ENCODE measurements at places on chromosomes 6 and 20. TPM values are rescaled to one million over a fixed set of nuclear protein-coding genes. Genes with fewer than 3 reads are reported as not detected.
A peak's percentile ranks its signal among the peaks of the same experiment; 100 is the strongest.

DNA sequence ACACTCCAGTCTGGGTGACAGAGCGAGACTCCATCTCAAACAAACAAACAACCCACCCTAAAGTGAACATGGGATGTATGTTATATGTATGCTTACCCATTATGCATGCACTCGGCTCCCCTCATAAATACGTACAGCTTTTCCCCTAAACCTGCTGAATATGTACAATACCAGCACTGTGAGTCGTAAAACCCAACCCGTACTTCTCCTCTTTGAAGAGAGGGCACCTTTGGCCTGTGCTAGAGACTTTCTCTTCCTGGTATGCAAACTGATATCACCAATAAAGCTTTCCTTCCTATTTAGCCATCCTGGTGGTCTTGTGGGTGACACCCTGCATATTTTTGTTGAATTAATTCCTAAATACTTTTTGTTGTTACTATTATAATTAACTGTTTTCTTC, 51.3 kb downstream of the VSTM2L start:
- H3K27ac ChIP-seq: no peak overlapping the region
- DNase-seq: no peak
- no peaks in the 10 kb centered on the region for H3K36me3 ChIP-seq
- no peaks in the 10 kb centered on the region for H3K27me3 ChIP-seq

DNA sequence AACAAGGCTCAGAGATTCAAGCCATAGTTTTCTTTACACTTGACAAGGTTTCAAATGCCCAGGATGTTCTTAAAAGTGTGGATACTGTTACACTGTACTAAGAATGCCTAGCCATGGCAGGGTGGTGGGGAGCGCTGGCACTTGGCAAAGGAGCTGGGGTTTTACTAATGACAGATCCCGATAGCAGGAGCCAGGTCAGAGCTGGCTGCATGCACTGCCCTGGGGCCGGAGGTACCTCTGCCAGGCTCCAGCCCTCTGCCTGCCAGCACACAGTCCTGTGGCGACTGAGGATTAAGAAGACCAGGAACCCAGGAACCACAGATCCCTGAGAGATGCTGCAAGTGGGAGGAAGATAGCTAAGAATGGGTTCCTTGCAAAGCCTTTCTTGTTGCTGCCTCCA, 260.3 kb downstream of the ALDH8A1 start:
- H3K36me3 ChIP-seq: no peaks in the 10 kb centered on the region
- peak overlapping the region; percentile 74 for H3K27ac ChIP-seq
- H3K4me1 ChIP-seq: peaks cover 4% of the 10 kb centered on the region
- peak; percentile 28 for DNase-seq
- no peak overlapping the region for H3K4me3 ChIP-seq
- H3K27me3 ChIP-seq: no peaks in the 10 kb centered on the region

DNA sequence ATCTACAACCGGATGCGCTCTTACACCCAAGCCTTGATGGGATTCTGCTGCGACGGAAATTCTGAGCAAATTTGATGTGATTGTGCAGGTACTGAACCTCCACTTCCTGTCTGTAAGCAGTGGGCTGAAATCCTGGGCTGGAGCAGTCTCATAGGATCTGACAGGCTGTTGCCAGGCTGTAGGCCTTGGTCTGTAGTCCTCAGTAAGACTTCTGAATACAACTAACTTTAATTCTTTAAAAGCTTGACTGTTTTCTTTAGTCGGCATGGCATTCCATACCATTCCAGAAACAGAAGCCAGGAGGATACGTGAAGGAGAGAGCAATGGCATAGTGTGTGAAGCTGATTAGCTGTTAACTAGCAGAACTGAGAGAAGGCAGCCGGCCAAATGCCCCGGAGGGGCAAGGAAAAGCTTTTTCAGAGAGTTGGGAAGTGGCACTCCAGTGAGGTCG, 68.3 kb downstream of the ADTRP start:
- H3K27ac ChIP-seq: no peak overlapping the region
- no peak for DNase-seq

- no peaks in the 10 kb centered on the region for H3K36me3 ChIP-seq
- no peaks in the 10 kb centered on the region for H3K27me3 ChIP-seq
- no peak for DNase-seq
- no peak overlapping the region for H3K4me3 ChIP-seq
- no peaks in the 10 kb centered on the region for H3K4me1 ChIP-seq
Measured at GRCh38 chr6:128694303-128695009, 174.1 kb upstream of the PTPRK start.

THBS2 gene
- 7.7 TPM for total RNA-seq

DNA sequence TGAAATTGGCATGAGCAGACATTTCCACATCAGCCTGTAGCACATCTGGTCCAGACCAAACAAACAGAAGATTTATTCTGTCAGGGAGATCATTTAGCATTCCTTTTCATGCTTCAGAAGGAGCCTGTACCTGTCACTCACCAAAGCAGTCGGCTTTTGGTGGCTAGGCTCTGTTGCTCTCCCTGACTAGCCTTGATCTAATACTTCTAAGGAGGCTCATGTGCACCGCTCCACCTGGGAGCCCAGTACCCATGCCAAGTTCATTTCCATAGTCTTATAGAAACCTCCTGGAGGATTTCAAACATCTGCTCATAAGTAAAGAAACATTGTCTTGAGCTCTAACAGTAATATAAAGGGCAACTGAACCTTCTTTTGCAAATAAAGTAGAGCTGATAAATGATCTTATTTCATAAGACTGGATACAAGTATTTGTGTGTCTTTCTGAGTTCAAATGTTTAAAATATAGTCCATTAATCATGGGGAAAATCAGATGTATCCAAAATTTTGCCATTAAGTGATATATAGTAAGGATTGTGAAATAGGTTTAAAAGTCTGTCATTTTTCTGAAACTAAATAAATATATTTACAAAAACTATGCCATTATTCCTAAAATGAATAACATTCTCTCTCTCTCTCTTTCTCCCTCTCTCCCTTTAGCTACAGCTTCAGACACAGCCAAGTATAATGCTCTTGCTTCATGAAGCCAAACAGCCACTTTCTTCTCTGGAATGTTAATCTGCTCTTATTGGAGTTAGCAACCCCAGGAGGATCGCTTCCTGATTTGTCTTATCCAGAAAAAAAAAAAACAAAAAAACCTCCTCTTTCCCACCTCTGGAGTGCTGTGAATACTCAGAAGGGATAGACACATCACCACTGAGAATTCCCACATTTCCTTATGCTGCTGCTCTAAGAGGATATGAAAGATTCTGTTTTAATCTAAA, 192.7 kb upstream of the TFAP2D start:
- H3K4me3 ChIP-seq: no peak overlapping the region
- DNase-seq: no peak
- no peaks in the 10 kb centered on the region for H3K4me1 ChIP-seq
- H3K27ac ChIP-seq: no peak overlapping the region
- no peaks in the 10 kb centered on the region for H3K36me3 ChIP-seq

GRCh38 chr6:13487122-13488014, at the start of gene GFOD1:
Gene GFOD1, minus strand, starts transcription at chr6:13487600. Its CDS starts 710 bp downstream, at chr6:13486890.
- peak; percentile 82 for DNase-seq
- H3K36me3 ChIP-seq: no peaks in the 10 kb centered on the region
